ENCODE measurements at places on chromosomes 12 and 14.

- DNase-seq: no peak
Observed at GRCh38 chr14:99427632-99428300, 52.9 kb downstream of the SETD3 start.

GRCh38 chr12:79573820-79574219, 116.9 kb downstream of the PAWR start:
- DNase-seq: no peak

DNA sequence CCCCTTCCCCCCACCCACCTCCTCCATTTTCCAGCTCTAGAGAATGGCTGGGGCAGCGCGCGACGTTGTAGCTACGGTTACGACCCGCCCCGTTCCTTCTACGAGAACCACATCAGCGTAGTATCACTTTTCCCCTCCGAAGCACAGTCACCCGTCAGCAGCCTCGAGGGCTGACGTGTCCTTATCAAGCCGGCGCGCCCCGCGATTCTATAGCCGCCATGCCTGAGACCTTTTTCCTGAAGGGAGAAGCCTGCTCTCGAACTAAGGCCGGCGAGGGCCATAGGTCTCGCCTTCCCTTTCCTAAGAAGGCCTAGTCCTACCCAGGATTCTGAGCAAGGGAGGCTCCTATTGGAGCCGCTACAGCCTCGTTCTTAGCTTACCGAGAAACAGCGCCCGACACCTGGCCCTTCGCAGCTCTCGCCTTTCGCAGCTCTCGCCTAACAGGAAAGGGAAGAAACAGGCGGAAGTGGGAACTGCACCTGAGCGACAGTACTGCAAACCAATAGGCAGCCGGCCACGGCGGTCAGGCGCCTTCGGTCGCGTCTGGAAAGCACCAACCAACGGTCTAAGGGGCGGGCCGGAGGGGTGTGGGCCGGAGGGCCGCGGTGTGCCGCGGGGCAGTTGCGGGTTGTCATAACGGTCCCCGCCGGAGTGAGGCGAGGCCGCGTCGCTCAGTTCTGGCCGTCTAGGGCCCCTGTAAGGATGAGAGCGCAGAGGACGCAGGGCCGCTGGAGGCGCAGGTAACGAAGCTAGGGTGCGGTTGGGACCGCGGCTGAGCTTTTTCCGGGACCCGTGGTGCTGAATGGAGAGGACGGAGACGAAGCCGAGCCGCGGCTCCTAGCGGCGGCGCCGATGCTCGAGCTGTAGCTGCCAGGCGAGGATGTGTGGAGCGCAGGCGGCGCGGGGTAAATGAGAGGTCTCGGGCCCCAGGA, at the start of the genes MGAT2 and RPL36AL:
TSS of gene MGAT2 (plus strand) at position 618 of the 932 bp plus-strand sequence. CDS start 470 bp downstream, outside the sequence.
TSS of gene RPL36AL (minus strand) at position 445 of the 932 bp plus-strand sequence. CDS start 1,522 bp downstream, outside the sequence.
- DNase-seq: peak; percentile 92

GRCh38 chr14:55133416-55133815, 4.4 kb downstream of the LGALS3 start:
- no peak for DNase-seq

- DNase-seq: no peak
Observed at GRCh38 chr12:12964255-12964654, 12.3 kb upstream of the GPRC5D start.

DNA sequence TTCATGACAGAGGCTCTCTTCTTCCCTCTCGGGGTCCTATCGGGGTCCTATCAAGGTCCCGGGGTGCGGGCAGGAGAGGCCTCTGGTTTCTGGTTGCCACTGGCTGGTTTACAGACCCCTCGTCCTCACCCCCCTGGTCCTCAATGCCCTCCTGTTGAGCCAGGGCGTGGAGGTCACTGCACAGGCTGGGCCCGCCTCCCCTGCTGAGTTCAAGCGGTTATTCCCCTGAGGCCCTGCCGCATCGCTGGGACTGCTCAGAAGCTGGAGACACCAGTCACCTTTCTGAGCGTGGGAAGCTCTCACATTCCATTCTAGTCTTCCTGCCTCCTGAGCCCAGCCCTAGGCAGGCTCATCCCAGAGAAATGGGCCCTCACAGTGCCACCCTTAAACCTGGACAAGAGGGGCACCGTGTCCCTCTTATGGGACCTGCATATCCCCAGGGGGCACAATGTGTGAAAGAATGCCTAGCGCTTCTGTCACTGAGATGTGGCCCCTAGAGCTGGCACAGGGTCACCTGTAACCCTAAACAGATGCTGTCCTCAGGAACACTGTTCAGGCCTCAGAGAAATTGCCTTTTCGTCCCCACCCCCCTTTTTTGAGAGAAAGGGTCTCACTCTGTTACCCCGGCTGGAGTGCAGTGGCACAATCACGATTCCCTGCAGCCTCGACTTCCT, 177.7 kb upstream of the RGS6 start:
- no peak for DNase-seq

DNA sequence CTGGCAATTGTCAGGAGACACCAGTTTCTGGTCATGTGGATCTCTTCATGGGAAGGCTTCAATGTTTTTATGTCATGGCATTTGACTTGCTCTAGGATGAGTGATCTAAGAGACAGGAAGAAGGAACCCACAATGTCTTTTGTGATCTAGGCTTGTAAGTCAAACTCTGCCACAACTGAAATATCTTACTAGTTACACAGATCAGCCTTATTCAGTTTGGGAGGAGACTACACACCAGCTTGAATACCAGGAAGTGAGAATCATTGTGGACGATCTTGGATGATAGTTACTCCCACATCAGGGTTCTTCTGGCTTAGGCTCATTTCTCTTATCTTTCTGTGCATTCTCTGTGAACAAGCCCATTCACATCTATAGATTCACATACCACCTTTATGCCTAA, 236.2 kb upstream of the FBXO33 start:
- DNase-seq: no peak

- DNase-seq: no peak
Observed at GRCh38 chr12:119180380-119181040, 1.8 kb downstream of the HSPB8 start.

DNA sequence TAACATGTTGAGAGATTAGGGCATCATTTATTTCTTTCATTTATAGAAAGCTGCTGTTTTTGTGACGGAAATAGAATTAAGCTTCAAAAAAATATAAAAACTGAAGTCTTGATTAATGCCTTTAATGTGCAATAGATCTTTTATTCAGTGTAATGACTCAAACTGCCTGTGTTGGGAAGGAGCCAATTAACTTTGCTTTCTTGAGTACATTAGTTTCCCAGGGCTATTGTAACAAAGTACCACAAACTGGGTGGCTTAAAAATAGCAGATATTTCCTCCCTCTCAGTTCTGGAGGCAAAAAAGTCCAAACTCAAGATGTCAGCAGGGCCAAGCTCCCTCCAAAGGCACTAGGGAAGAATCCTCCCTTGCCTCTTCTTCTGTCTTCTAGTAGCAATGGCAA, 36.6 kb downstream of the EID3 start:
- no peak for DNase-seq

DNA sequence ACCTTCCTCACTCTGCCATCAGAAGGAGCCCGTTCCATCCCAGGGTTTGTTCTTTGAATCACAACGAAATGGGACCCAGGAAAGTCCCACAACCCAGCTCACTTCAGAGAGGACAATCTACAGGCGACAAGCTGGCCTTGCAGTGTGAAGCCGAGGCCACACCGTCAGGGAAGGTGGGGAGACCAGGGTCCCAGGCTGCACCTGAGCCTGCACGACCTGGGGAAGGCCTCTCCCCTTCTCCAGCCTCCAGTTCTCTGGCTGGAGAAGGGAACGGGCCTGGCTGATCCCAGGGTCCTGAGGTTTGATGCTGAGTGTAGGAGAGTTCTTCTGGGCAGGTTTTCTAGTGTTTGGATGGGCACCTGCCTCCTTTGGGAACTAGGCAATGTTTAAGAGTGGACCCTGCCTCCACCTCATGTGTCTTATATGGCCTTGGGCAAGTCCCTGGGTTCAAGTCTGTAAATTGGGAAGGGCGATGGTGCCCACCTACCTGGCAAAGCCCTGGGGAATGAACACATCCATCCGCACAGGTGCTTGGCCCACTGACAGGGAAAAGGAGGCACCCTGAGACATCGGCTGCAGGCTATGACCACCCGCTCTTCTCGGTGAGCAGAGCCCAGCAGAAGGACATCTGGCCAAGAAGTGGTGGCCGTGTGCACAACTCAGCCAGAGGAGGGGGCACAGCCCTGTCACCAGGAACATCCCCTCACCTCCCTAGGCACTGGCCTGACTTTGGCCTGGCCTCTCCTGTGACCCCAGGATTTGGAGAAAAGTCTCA, 77.9 kb upstream of the BCL11B start:
- no peak for DNase-seq

DNA sequence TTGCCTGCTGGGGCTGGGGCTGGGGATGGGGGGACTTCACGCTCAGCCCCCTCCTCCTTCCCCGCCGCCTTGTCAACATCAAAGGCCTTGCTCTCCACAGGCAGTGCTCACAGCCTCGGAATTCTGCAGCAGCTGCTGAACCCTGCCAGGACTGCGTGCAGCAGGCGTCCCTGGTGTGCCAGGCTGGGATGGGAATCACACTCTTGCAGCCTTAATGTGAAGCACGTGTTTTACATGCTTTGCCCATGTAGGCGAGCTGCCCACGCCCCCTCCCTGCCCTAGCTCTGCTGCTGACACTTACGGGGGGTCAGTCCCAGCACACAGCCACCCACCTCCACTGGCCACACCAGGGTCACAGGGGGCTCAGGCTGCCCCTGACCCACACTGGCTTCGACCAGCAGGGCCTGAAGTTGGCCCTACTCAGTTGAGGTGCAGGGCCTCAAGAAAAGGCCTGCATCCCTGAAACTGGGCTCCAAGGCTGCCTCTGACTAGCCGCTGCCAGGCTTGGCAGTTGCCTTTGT, 276.2 kb upstream of the RTL1 start:
- no peak for DNase-seq

DNA sequence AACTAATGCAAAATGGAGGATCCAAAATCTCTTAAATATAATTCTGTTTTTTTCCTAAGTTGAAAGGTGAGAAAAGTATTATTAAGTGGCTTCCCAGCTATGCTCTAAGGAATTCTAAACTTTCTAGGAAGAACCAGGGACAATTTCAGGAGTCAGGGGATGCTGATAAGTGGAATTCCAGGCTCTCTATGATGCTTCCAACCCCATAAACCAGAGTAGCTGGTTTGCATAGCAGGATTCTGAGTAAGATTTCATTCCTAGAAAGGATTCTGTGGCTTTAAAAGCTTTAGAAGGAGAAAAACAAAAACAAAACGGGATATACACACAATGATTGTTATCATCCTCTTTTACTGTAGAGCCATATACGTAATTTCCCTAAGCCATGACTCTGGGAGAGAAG, 93.9 kb downstream of the SLC16A7 start:
- no peak for DNase-seq

- DNase-seq: peak; percentile 7
Observed at GRCh38 chr14:86196471-86196870, 666.5 kb downstream of the FLRT2 start.

- no peak for DNase-seq
Observed at GRCh38 chr12:4133029-4133428, 140.5 kb upstream of the CCND2 start.

DNA sequence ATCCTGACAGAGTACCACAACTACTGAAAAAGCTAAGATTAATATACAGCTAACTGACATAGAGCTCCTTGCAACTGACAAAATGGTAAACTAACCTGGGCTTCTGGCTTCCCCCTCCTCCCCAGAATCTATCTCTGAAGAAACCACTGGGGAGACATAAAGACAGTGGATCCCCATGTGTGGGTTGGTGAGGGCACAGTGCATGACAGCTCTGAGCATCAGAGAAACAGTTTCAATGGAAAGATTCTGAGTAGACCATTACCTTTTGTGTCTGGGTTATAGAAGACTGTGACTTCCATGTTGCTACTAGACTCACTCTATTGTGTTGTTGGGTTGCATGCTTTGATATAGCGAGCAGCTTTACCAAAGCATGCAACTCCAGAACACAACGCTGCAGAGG, 247.4 kb downstream of the EFCAB11 start:
- DNase-seq: no peak

DNA sequence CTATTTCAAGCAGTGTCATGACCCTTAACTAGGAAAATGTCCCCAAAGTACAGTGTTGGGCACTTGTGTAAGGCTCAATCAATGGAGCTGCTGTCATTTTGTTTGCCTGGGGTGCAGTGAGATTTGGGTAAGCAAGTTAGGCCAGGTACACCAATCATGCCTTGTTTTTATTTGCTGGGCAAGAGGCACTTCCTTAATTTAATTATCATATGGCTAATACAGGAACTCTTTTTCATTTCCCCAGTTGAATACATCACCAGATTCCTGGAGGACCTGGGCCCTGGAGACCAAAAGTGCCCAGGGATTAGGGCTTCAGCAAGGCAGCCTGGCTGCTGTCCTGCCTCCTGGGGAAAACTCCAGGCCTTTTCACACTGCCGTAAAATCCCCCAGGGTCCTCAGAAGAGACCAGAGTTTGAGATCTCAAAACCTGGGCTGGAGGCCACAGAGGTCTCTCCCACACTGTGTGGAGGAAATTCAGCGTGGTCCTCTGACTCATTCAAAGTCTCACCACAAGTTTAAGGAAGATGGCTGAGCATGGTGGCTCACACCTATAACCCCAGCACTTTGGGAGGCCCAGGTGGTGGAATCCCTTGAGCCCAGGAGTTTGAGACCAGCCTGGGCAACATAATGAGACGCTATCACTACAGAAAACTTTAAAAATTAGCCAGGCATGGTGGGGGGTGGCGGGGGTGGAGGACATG, 28.4 kb upstream of the FOXN3 start:
- DNase-seq: no peak

DNA sequence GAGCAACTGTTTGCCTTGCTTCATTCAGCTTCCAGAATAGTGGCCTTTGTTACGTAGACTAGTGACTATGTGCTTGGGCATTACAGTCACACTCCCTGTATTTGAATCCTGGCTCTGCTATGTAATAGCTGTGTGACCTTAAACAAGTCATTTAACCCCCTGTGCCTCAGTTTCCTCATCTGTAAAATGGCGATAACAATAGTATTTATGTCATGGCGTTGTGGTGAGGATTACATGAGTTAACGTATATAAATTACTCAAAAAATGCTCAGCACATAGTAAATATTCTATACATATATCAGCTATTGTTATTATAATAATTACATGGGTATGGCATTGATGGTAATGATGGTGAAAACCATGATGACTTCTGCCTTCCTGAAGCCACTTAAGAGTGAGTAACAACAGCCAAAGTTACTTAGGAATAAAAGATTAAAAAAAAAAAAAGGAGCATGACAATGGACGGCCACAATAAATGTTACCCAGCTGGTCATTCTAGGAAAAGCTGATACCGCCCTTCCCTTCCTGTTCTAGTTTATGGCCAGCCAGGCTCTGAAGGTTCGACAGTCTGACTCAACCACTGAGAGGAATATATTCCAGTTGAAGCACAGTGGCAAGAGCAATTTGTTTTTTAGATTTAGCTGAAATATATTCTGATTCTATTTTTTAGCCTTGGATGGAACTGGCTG, 9.9 kb upstream of the ADIPOR2 start:
- DNase-seq: no peak

DNA sequence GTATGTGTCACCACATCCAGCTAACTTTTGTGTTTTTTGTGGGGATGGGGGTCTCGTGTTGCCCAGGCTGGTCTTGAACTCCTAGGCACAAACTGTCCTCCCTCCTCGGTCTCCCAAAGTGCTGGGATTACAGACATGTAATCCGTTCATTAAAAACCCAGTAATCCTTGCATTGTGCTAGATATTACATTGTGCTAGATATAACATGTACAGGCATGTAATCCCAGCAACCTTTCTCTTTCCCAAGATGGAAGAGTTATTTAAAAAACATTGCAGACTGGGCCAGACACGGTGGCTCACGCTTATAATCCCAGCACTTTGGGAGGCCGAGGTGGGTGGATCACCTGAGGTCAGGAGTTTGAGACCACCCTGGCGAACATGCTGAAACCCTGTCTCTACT, 19.7 kb downstream of the ELK3 start:
- DNase-seq: no peak

Measured in MM.1S (cell line).